ENCODE measurements at places on chromosomes 12 and 14. TPM values are rescaled to one million over a fixed set of nuclear protein-coding genes. Genes with fewer than 3 reads are reported as not detected.

GRIP1 gene
- 6.8 TPM for polyA plus RNA-seq

ANKRD9 gene
- polyA plus RNA-seq, result 0.50 TPM

GPR137C gene
- polyA plus RNA-seq, result 16.9 TPM

COX8C gene
- polyA plus RNA-seq, result not detected

CCDC197 gene
- not detected for polyA plus RNA-seq

NRL gene
- polyA plus RNA-seq, result not detected

PMEL gene
- polyA plus RNA-seq, result not detected

LMNTD1 gene
- polyA plus RNA-seq, result not detected

LYZ gene
- not detected for polyA plus RNA-seq

PTGDR gene
- polyA plus RNA-seq, result not detected
